ENCODE measurements at places on chromosomes 12 and 14.

GRCh38 chr12:74049348-74049747, 488.3 kb upstream of the ATXN7L3B start:
- H3K4me3 ChIP-seq, result no peak overlapping the region

DNA sequence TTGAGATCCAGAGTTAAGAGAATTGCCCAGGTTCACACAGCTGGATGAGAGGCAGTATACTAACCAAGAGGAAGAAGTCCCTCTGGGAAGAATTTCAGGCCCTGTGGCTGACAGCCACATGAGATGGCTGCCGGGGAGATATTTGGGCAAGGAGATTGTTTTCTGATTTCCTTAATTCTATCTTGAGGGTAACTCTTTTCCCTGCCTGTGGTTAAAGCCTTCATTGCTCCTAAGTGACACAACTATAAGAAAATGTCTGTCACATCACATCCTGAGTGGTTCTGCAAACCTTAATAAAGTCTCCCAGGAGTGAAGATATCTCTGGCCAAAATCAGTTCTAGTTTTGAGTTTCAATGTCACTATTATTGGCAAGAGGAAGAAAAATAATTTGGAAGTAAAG, 9.6 kb downstream of the ARHGDIB start:
- DNase-seq, result no peak
- H3K27ac ChIP-seq, result peak overlapping the region; percentile 64
- no peaks in the 10 kb centered on the region for H3K27me3 ChIP-seq
- no peak overlapping the region for H3K4me3 ChIP-seq

DNA sequence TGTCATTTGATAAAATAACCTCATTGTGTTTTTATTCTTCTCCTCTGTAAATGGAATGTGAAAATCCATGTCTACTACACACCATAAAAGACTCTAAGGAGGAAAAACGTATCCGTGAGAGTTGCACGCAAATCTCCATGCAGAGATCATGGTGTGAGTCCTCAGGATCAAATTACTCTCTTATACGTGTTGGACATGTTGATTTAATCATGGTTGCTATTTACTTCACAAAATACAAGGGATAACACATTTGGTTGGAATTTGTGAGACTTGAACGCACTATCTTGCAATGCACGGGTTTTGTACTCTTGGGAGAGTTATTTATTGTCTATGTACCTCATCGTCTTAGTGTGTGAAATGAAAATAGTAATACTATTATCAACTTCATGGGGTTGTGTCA, 128.0 kb upstream of the RASSF8 start:
- H3K4me3 ChIP-seq, result no peak overlapping the region
- H3K27ac ChIP-seq, result no peak overlapping the region

- no peak overlapping the region for H3K4me3 ChIP-seq
- peaks cover 3% of the 10 kb centered on the region for H3K4me1 ChIP-seq
- 0 out of 2 replicates have a peak, but pooled peaks cover 2% of the 10 kb centered on the region for H3K36me3 ChIP-seq
- H3K27ac ChIP-seq, result no peak overlapping the region
- DNase-seq, result no peak
- H3K27me3 ChIP-seq, result no peaks in the 10 kb centered on the region
Measured at GRCh38 chr14:65517635-65518542, 105.4 kb downstream of the FUT8 start.

- no peaks in the 10 kb centered on the region for H3K27me3 ChIP-seq
- no peaks in the 10 kb centered on the region for H3K4me1 ChIP-seq
Measured at GRCh38 chr12:113407931-113408600, 4.4 kb upstream of the SDS start.

DNA sequence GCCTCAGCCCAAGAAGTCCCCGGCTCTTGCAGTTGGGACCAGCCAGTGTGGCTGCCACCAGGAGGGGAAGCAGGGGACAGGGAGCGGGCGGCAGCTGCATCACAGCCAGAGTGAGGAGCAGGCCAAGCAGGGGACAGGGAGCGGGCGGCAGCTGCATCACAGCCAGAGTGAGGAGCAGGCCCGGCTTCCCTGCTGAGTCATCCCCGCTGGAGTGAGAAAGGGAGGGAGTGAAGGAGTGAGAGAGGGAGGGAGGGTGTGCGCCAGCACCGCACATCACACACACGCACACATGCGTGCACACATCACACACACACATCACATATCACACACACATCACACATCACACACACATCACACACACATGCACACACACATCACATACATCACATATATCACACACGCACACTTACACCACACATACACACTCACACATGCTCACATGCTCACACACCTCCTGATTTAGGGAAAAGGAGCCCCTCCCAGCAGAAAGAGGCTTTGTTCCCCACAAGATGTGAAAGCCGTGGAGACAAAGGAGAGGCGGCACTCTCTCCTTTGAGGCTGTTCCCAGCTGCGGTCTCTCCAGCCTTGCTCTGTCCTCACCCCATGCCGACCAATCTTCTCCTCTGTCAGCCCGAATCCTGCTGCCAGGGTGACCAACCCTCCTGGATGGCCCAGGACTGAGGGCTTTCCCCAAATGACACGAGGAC, 16.7 kb upstream of the ZDHHC22 start:
- H3K36me3 ChIP-seq, result no peaks in the 10 kb centered on the region
- no peak overlapping the region for H3K27ac ChIP-seq
- peaks cover 9% of the 10 kb centered on the region for H3K27me3 ChIP-seq

Data from RWPE2 (cell line).